ENCODE measurements at places on chromosomes 5 and 9.

DNA sequence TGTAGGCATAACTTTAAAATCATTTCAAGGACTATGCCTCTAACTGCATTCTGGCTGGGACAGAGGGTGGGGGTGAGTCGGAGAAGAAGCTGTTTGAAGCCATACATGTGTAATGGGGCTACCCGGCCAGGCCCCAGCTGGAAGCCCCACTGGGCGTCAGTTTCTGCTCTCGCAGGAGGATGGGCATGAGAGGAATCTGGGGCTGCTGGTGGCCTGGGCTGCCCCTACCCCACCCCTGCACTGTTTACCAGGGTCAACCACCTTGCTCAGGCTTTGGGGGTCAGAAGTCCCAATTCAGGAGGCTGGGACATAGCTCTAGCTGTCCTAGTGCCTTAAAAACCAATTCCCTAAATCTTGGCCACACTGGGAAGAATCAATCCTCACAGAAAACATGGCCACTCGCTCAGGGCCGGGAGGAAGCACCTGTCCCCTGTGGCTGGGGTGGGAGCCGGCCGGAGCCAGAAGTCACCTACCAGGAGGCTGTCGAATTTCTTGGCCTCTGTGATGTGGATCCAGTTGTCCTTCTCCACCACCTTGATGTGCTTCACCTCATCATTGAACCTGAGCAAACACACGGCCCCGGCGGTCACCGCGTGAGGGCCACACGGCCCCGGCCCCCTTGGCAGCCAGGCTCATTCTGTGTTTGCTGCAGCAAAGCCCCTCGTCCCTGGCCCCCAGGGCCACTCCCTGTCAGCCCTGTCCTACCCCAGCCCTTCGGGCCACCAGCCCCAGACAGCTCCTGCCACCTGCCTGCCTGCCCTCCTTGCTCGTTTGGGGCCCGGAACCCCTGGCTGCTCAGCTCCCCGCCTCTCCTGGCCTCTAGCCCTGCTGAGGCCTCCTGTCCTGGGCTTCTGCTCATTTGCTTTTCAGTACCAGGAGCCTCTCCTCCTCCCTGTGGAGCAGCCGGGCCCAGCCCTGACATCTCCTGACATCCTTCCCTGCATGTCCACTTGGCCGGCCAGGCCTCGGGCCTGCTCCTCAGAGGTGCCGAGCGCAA, 33.6 kb upstream of the SARDH start:
- DNase-seq = no peak

- peak; percentile 42 for DNase-seq
Measured at GRCh38 chr5:53423724-53424123, 56.7 kb upstream of the FST start.

DNA sequence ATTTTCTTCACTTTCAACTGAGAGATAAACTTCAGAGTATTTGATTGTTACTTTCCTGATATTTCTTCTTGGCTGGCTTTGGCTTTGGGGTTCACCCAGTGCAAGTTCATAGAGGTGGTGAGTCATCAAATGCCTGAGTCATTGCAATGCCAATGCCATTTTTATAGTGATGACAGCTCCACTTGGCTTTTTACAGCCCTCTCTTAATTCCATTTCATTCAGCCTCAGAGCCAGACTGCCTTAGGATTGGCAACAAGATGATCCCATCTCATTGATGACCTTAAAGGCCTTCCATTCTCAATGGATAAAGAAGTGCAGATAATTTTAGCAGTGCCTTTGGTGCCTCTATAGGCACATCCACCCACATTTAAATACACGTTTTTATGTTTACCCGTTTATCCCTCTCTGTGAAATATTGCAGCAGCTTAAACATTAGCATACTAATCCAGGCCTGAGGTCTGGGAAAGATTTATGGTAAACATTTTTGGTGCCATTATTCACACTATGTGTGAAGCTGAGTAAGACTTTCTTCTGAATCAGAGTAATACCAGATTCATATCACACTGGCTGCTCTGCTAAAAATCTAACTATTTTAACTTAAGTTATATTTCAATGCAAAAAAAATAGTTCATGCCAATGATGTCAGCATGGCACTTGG, 88.9 kb upstream of the TYRP1 start:
- peak; percentile 82 for DNase-seq

- DNase-seq = no peak
Measured at GRCh38 chr5:17257705-17258273, 40.4 kb downstream of the BASP1 start.

DNA sequence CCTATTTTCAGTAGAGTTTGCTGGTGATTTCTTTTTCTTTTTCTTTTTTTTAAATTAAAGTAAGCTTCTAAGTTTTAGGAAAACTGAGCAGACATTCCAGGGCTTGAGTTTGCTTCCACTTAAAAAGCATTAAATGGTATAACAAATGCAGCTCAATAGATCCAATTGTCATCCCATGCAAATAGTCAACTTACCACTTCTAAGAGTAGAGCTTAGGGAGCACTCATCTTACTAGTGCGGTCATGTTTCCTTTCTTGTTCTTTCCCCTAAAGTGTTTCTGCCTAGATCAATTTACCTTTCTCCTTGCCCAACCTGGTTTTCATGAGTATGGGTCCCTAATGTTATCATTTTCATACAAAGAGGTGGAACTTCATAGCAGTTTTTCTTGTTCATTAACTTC, 13.0 kb upstream of the CEP120 start:
- no peak for DNase-seq

DNA sequence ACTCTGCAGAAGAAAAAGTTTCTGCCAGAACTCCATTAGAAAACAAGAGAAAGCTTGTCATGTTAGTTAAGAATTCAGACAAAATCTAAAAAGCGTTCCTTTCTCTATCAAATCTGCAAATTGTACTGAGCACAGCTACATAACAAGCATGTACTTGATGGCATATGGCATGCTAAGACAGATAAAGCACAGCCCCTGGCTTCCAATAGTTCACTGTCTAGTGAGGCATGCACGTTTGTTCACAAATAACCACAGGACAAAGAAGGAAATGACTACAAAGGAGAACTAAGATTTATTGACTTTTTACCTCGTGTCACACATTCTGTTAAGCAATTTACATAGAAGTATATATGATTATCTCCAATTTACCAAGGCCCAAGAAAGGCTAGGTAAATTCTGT, 518.2 kb upstream of the TLE4 start:
- DNase-seq = peak; percentile 2

DNA sequence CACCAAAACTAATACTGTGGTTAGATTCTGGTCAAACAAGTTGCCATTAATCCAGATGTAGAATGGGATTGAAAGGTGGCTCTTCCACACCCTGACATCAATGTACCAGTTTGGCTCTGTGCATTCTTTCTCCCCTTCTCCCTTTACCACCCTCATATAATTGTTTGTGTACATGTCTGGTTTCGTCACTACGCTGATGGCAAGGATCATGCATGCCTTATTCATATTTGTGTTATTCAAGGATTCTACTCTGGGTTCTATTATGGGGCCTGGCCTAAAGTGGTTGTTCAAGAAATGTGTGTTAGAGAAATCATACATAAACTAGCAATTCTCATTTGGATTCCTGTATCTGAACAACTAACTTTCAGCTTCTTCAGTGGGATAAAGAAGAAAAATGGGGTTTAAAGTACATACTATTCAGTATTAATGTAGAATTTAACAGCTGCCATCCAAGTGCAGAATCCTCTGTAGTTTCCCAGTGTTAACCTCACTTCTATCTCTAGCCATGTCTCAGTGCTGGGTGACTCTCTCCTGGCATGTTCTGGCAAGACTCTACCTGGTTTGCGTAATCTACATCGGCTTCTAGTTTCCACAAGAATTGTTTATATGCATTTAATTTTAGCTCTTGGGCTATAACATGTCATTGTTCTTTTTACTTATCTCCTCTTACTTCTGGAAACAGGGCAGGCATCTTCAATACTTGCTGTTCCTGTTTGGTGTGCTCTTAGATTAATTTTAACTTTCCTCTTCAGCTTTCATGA, 27.9 kb upstream of the CDKN2B start:
- no peak for DNase-seq

DNA sequence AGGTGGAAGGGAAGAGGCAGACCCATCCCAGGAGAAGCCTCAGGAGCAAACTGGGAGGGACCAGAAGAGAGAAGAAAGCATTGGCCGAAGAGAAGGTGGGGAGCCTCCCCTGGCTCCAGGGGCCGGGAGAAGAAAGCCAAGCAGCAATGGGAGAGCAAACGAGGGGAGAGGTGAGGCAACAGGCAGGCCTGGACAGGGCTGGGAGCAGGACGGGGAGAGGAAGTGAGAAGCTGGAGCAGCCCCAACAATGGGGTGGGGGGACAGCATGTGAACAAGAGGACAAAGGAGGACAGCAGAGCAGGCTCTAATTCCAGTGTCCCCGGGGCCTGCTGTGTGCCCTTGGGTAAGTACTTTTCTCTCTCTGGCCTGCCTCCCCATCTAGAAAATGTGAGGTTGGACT, 115.3 kb downstream of the PSD2 start:
- DNase-seq = no peak

DNA sequence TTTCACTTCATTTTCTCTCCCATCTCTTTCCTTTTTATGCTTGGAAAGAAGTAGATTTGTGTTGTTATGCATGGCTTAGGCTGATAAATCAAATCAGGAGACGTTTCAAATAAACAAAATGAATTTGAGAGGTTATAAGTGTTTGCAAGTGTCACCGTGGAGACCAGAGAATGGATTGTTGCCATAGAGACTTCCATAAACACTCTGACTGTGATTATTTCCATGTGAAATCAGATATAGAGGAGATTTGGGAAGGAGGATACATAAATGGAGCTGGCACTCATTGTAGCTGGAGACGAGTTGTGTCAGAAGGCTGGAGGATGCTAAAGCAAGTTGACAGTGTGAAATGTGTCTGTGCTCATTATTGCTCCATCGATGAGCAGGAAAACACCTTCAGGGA, 84.2 kb upstream of the PCSK1 start:
- no peak for DNase-seq

- no peak for DNase-seq
Measured at GRCh38 chr9:135813671-135814290, 93.6 kb downstream of the CAMSAP1 start.

- DNase-seq = no peak
Measured at GRCh38 chr5:107597247-107597646, 73.5 kb downstream of the EFNA5 start.

- DNase-seq = peak; percentile 32
Measured at GRCh38 chr9:137550231-137550621, at the start of gene PNPLA7. Gene PNPLA7 (minus strand): TSS chr9:137550402. CDS start chr9:137550197, 205 bp downstream.

Measured in HT1080 (cell line).